ENCODE measurements at places on chromosomes 1 and 21.

DNA sequence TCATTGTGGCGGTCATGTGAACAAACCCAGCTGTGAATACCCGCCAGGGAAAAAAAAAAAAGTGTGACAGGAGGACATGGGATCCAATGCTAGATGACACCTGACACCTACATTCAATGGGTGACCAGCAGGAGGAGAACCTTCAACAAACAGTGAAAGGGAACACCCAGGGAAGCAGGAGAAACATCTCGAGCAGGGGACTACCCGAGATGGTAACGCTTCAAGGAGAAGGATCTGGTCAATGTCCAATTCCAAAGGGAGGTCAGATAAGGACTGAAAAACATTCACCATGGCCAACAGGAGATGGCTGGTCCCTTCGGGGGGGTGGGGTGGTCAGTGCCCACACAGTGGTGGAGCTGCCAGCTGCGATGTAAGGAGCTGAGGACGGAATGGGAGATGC, 46.3 kb downstream of the PTPN14 start:
- peaks cover 1% of the 10 kb centered on the region for H3K27me3 ChIP-seq
- no peak overlapping the region for H3K27ac ChIP-seq
- H3K4me1 ChIP-seq = peaks cover 25% of the 10 kb centered on the region
- no peak overlapping the region for H3K4me3 ChIP-seq
- peaks cover 38% of the 10 kb centered on the region for H3K36me3 ChIP-seq

GRCh38 chr1:24709791-24710441, 35.3 kb upstream of the CLIC4 start:
- no peaks in the 10 kb centered on the region for H3K27me3 ChIP-seq
- H3K4me3 ChIP-seq = no peak overlapping the region
- DNase-seq = peak; percentile 17

- no peaks in the 10 kb centered on the region for H3K36me3 ChIP-seq
- no peak overlapping the region for H3K4me3 ChIP-seq
- H3K27ac ChIP-seq = no peak overlapping the region
- peak; percentile 63 for DNase-seq
Observed at GRCh38 chr1:165592945-165593823, 37.9 kb upstream of the MGST3 start.

DNA sequence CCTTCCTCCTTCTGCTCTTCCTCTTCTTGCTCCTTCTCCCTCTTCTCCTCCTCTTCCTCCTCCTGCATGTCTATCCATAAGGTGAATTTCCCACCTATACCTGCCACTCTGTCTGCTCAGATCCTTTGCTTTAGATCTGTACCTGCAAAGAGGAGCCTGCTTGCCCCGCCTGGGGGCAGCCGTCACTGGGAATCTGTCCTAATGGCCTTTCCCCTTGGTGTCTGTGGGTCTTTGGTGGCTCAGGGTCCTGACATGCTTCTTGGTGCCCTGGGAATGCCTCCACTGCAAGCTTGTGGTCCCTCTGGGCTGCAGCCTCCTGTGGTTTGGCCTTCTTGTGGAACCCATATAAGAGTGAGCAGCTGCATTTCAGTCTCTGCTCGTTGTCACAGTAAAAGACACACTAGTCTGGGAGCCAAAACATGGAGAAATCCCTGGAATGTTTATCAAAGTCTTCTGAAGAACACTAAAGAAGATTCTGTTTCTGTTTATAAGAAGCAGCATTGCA, 79.5 kb upstream of the CSF3R start:
- no peaks in the 10 kb centered on the region for H3K4me1 ChIP-seq
- no peak for DNase-seq
- H3K36me3 ChIP-seq = no peaks in the 10 kb centered on the region
- H3K4me3 ChIP-seq = no peak overlapping the region
- H3K27me3 ChIP-seq = no peaks in the 10 kb centered on the region

Data from activated T-helper 2 cell treated with anti-CD3 and anti-CD28 coated beads, Interferon-gamma antibody, Interleukin-2, Interleukin-4, amounts not matched to agents 10 μg/mL and 5 μg/mL and 100 μg/mL, durations not matched to agents 14 hours and 24 hours and 36 hours (primary cell).